ENCODE measurements at places on chromosomes 5 and 9.
A peak's percentile ranks its signal among the peaks of the same experiment; 100 is the strongest.

DNA sequence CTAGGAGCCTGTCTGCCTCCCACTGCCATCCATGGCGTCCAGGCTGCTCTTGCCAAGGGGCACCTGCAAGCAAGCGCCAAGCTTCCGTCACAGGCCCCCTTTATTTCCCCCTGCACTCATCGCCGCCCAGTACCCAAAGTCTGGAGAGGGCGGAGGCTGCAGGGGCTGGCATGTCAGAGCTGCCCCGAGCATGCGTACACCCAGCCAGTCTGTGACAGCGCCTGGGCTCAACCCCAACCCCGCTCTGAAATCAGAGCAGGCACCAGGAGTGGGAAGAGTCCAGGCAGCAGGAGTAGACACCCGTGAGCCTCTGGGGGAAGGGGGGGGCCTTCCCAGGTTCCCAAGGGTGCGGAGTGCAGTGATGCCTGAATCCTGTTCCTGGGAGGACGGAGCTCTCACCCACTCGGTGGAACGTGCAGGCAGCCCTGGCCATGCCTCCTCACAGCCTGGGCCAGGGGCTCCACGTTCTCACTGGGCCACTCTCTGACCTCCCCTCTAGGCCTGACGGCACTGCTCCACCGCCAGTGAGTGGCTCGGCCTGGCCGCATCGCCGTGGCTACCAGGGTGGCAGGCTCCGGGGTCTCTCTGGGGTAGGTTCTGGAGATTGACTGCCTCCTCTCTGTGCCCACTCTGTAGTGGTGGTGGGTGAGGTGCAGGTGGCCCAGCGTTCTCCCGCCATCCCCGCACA, 469.0 kb downstream of the CDH9 start:
- no peak for DNase-seq

- no peak for DNase-seq
Observed at GRCh38 chr9:116661037-116661954, 25.8 kb upstream of the TRIM32 start.

- no peak for DNase-seq
Observed at GRCh38 chr9:18261181-18261580, 212.8 kb upstream of the ADAMTSL1 start.

- DNase-seq = peak; percentile 50
Observed at GRCh38 chr5:94693043-94693822, 74.8 kb downstream of the SLF1 start.
